ENCODE measurements at places on chromosomes 16 and 17. TPM values are rescaled to one million over a fixed set of nuclear protein-coding genes. Genes with fewer than 3 reads are reported as not detected.

DNA sequence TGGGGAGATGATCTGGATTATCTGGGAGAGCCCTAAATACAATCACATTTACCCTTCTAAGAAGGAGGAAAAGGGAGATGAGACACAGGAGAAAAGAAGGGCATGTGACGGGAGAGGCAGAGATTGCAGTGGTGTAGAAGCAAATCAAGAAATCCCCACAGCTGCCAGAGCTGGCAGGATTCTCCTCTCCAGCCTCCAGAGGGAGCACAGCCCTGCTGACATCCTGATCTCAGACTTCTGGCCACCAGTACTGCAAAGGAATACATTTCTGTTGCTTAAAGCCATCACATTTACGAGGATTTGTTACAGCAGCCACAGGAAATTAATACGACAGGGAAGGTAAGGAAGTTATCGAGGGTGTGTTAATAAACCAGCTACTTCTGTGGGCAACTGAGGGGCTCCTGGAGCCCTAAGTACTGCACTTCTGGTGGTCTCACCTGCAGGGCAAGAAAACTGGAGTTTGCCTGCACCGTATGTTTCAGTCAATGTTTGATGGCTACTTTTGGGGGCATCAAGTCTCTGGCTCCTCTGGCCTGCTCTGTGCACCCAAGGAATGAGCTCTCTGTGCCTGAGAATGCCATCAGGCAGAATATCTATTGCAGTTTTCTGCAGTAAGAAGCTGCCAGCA, 22.9 kb upstream of the CDH13 start:
- DNase-seq, result no peak

- no peak for DNase-seq
Measured at GRCh38 chr16:4227040-4227332, 14.9 kb downstream of the SRL start.

- DNase-seq, result no peak
Measured at GRCh38 chr17:8128125-8128784, 4.3 kb upstream of the HES7 start.

DNA sequence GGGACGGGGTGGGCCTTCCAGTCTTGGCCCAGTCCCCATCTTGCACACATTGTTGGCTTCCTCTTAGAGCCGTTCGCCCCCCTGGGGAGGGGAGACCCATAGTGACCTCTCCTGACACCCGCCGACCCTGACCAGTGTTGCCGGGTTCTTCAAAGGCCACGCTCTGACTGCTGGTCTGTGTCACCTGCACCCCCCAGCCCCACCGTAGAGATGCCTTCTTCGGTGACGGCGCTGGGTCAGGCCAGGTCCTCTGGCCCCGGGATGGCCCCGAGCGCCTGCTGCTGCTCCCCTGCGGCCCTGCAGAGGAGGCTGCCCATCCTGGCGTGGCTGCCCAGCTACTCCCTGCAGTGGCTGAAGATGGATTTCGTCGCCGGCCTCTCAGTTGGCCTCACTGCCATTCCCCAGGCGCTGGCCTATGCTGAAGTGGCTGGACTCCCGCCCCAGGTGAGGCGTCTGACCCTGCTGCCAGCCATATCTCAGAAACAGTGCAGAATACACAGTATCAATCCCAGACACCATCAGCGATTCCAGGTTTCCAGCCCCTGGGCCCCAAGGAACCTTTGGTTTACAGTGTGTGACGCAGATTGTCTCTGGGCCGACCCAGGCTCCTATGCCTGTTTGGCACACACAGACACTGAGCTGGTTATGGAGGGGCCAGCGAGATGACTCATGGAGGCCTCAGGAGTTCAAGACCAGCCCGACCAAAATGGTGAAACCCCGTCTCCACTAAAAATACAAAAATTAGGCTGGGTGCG, 1.3 kb downstream of the SLC26A11 start:
- DNase-seq, result no peak

MILR1 gene
- total RNA-seq, result 11.0 TPM

AATK gene
- 3.4 TPM for total RNA-seq

GRCh38 chr17:82296511-82297279, 20.7 kb downstream of the CD7 start:
- DNase-seq, result no peak

ITGAD gene
- not detected for total RNA-seq

ZG16B gene
- total RNA-seq, result 31.8 TPM

- no peak for DNase-seq
Measured at GRCh38 chr17:55410722-55411462, 10.7 kb downstream of the MMD start.

DNA sequence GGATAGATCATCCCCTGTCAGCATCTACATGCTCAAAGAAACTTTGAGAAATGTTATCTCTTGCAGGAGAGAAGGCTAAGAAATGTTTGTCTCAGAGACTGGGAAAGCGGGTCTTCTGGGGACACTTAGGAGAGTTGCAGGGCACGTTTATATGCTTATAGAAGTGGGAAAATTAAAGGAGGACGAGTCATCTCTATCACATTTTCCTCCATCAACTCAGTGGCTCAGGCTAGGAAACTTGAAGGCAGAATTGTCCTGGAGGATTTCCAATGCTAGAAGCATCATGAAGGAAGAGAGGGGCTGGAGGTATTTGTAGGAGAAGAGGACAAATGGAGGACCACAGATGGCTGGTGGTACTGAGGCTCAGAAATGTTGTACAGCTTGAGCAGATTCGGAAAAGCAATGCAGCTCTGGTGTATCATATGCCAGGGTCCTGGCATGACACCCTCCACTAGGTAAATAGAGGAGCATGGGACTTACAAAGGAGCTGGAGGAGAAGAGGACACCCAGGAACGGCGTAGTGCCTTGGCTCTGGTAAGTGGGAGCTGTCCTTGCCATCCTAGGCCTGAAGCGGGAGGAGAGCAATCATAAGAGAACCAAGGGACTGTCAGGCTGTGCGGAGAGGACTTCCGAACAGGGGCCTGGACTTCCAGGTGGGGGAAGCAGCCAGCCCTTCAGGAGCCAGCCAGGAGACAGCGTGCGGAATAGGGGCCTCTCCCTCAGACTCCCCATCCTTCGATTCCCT, 4.5 kb upstream of the HS3ST3B1 start:
- no peak for DNase-seq

CXCL16 gene
- 26.8 TPM for total RNA-seq

GRCh38 chr17:8459107-8459506, 23.4 kb downstream of the NDEL1 start:
- no peak for DNase-seq

GRCh38 chr16:88004391-88004790, 53.2 kb downstream of the BANP start:
- no peak for DNase-seq

- DNase-seq, result no peak
Measured at GRCh38 chr17:28622186-28622585, 8.2 kb upstream of the RSKR start.

DNA sequence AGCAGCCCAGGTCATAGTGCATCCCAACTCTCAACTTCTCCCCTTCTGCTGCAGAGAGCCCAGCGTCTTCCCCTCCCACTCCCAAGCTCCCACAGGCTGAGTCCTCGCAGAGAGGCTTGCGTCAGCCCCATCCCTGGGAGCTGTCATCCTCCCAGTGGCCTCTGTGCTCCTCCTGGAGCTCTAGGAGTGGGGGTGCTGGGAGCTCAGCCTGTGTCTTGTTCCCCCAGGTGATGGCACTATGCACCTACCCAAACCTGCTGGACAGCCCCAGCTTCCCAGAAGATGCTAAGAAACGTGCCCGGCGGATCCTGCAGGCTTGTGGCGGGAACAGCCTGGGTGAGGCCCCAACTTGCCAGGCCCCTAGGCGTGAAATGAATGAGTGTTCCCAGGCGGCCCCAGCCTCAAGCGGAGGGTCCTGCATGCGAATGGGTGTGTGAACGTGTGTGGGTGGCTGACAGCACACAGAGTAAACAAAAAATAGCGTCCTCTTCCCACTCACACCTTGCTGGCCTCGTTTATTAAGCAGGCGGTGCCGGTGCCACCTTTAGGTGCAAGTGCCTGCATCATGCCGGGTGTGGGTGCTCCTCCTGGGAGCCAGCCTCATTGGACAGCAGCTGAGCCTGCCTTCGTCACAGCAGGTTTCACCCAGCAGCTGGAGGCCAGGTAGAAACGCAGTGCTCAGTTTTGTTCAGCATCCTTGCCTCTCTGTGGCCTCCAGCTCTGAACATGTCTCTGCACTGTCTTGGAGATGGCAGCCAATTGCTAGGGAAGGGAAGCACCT, 16.5 kb downstream of the GPT2 start:
- DNase-seq, result no peak

SOST gene
- total RNA-seq, result not detected

GRCh38 chr16:10121491-10121890, 60.7 kb downstream of the GRIN2A start:
- DNase-seq, result no peak

GRCh38 chr17:33366960-33367359, 73.9 kb upstream of the ASIC2 start:
- no peak for DNase-seq

GRCh38 chr17:10610884-10611283, 46.2 kb downstream of the MYH3 start:
- no peak for DNase-seq

DNA sequence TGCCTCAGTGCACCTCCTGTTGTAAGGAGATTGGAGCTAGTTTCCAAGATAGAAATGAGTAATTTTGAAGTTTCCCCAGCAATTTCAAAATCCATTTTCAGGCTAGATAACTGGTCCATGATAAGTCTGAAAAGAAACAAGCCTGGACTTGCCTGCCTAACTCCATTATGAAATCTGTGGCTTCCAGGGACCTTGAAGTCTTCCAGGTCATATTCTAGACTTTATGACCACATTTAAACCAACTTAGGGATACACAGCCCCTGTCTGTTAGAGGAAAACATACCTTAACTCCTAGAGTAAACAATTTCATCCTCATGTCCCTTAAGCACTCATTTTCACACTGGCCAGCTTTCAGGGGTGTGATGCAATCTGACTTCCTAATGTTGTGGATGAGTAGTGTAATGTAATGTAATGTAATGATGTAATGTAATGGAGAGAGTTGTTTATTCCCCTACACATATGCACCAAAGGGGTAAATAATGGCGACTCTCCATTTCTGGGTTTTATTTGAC, 96.7 kb upstream of the FAM20A start:
- no peak for DNase-seq

GRCh38 chr17:80888276-80889160, 103.1 kb upstream of the CHMP6 start:
- DNase-seq, result no peak

NLK gene
- total RNA-seq, result 36.0 TPM

- DNase-seq, result no peak
Measured at GRCh38 chr16:56241596-56241995, 50.3 kb downstream of the GNAO1 start.

CCL17 gene
- 0.78 TPM for total RNA-seq

GRCh38 chr16:9351440-9351839, 260.0 kb downstream of the HAPSTR1 start:
- no peak for DNase-seq

GRCh38 chr17:79923974-79924638, 84.9 kb upstream of the CBX4 start:
- no peak for DNase-seq

KDM6B gene
- total RNA-seq, result 31.8 TPM

PMFBP1 gene
- 1.6 TPM for total RNA-seq

SCNN1B gene
- 55.8 TPM for total RNA-seq

IL21R gene
- 0.60 TPM for total RNA-seq

DNA sequence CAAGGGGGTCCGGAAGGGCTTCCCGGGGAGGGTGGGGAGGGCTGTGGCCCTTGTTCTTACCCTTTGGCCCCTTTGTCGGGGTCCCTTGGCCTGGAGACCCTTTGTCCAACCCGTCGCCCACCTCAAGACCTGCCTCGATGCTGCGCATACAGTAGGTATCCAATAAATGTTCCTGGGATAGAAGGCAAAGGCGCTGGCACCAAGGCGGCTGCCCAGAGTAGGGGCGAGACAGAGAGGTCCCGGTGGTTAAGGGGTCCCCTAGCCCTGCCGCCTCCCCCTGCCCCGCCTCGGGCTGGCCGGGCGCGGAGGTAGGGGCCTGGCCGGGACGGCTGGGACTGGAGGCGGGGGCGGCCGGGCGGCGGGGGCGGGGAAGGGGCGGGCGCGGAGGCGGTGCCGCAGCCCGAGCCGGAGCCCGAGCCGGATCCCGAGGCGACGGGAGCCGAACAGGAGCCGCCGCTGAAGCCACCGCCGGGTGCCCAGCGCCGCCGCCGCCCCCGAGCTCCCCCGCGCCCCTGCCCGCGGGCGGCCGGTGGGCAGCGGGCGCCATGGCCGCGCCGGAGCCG, at the start of gene NHERF2:
Gene NHERF2 (plus strand): TSS at position 442 of the 563 bp plus-strand sequence. CDS start 104 bp downstream, at position 546.
- DNase-seq, result no peak

CA4 gene
- 1.5 TPM for total RNA-seq

- no peak for DNase-seq
Measured at GRCh38 chr17:49252148-49252695, 21.6 kb upstream of the PHOSPHO1 start.

MYH8 gene
- total RNA-seq, result not detected

FBXO39 gene
- 0.23 TPM for total RNA-seq

- no peak for DNase-seq
Measured at GRCh38 chr16:77637940-77638339, 84.4 kb upstream of the NUDT7 start.

GRCh38 chr16:61237884-61238485, 798.3 kb downstream of the CDH8 start:
- DNase-seq, result no peak

- no peak for DNase-seq
Measured at GRCh38 chr16:69111876-69112230, 6.4 kb downstream of the HAS3 start.

CD300LB gene
- 0.49 TPM for total RNA-seq

ALDH3A1 gene
- total RNA-seq, result 1.2 TPM

- DNase-seq, result no peak
Measured at GRCh38 chr16:86307514-86307903, 202.8 kb upstream of the FOXF1 start.

NEUROD2 gene
- total RNA-seq, result not detected

Data from ureter (tissue), 1 donor.